ENCODE measurements at places on chromosomes 13 and 19.

- DNase-seq = no peak
Observed at GRCh38 chr19:40081411-40081810, 9.3 kb downstream of the ZNF780A start.

DNA sequence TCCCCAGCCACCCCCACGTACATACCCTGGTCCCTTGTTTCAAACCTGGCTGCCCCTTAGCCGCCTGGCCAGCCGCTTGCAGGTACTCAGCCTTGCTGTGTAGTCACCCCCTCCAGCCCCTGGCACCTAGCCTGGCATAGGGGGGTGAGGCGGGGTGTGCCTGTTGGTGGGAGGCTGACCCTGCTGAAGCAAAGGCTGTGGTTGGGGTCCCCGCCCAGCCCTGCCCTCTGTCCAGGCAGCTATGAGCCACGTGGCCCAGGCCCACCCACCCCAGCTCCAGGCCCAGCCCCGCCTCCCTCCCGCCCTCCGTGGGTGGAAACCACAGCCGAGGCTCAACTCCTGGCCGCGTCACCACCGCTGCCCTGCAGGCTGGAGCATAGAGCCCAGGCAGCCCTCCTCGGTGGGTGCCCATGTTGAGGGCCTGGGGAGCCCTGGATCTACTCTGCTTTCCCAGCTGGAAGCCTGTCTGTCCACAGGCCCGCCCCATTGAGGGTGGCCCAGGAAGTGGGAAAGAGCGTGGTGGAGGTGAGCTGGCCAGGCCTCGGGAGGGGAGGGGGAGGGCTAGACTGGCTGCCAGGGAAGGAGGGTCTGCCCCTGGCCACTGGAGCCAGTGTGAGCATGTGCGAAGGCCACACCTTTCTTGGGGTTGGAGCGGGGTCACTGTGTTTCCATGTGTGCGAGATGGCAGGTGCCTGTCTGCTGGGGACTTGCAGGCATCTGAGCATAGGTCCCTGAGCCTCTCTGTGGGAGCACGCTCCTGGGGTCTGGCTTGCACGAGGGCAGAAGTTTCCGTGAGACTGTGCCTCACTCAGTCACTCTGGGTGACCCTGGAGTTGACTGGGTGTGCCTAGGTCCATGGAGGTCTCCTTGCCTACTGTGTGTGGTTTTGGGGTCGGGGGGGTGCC, 31.0 kb downstream of the PAK4 start:
- DNase-seq = peak; percentile 20

DNA sequence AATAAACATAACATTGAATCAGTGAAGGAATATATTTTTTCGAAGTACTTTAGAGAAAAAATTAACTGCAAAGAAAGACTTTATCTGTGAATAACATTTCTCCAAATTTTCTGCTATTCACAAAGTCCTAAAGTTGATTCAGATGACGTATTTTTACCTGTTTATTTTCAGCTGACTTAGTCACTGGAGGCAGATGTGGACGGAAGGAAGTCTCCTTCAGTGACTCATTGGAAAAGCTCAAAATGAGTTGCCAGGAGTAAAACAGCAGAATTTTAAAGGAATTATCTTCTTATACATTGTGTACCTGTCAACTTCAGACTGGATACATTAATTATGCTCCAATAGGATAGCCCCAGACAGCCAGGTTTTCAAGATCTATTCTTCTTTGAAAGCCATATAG, 679.3 kb upstream of the GPC6 start:
- no peak for DNase-seq

GRCh38 chr13:33757713-33758112, 60.2 kb upstream of the RFC3 start:
- DNase-seq = no peak

- DNase-seq = peak; percentile 96
Observed at GRCh38 chr19:47035127-47036096, 13.0 kb downstream of the TMEM160 start.

DNA sequence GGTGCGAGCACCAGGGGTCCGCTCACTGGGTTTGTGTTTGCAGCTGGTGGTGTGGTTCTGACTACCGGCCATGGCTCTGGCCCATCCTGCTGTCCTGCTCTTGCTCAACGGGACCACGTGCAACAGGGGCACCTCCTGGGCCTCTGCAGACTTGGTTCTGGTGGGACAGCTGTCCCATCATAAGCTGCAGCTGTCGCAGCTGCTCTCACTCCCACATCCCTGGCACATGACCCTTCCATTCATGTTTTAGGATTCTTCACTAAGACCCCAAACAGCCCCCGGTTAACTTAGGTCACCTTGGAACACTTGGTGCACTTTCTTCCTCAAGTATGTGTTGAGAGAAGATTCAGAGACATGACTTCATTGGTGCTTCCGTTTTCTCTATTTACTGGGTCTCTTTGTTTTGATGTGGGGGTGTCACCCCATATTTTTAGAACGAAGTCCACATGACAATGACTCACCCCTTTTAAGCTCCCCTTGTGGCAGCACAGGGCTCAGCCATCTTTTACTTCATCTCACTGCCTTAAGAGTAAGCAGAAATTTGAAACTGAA, 68.4 kb upstream of the ARHGEF7 start:
- no peak for DNase-seq

GRCh38 chr13:97125810-97126738, 96.1 kb upstream of the MBNL2 start:
- DNase-seq = peak; percentile 27

DNA sequence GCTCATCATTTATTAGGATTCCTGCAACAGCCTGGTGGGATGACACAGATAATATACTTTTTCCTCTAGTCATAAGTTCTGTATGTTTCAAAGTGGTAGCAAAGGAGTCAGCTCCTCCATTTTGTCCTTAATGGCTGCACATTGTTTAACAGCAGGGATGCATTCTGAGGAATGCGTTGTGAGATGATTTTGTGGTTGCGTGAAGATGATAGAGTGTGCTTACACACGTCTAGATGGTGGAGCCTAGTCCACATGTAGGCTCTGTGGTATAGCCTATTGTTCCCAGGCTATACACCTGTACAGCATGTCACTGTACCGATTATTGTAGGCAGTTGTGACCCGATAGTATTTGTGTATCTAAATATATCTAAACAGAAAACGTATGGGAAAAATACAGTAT, 4.6 kb downstream of the SMARCA4 start:
- DNase-seq = no peak

DNA sequence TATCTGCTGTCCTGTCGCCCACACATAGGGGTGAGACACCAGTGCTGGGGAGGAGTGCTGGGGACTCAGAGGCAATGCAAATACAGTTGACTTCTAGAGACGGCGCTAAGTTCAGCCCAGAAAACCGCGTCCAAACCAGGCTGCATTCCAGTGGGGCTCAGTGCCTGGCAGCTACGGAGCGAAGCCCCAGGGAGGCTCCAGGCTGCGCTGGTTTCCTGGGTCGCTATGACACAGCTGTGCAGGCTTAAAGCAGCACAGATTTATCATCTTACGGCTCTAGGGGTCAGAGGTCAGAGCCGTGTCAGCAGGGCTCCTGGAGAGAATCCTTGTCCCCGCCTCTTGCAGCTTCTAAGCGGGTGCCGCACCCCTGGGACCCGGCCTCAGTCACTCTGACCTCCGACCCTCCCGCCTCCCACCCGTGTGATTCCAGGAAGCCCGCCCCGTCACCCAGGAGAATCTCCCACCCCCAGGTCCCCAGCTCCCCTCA, 61.6 kb downstream of the ANKRD10 start:
- DNase-seq = no peak

- no peak for DNase-seq
Observed at GRCh38 chr19:14700711-14701375, 11.0 kb downstream of the ZNF333 start.

DNA sequence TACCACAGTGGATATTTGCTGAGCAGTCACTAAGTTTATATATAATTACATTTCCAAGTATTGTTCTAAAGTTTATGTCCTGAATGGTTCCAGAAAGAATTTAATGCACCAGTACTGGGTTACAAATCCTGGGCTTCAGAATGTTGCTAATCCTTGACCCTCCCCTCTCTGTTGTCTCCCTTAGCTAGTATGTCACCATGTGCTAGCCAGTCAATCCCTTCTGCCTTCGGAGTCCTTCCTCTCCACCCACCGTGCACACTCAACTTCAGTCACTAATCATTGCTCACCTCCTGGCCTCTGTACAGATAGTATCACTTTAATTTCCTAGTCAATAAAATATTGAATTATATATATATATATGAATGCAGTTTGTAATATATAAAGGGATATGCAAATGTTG, 7.5 kb downstream of the FAM124A start:
- no peak for DNase-seq

DNA sequence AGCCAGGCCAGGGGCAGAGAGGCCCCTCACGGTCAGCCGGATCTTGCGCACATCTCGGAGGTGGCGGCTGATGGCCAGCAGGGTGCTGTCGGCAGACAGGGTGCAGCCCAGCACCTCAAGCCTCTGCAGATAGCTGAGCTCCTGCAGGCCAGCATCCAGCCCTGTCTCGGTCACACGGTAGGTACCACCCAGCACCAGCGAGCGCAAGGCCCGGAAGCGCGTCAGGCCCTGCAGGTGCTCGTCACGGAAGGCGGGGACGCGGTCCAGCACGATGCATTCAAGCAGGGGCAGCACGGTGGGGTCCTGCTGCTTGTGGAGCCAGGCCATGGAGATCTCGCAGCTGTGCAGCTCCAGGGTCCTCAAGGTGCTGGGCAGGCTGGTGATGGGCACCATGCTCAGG, 7.7 kb downstream of the FBXL12 start:
- DNase-seq = no peak

DNA sequence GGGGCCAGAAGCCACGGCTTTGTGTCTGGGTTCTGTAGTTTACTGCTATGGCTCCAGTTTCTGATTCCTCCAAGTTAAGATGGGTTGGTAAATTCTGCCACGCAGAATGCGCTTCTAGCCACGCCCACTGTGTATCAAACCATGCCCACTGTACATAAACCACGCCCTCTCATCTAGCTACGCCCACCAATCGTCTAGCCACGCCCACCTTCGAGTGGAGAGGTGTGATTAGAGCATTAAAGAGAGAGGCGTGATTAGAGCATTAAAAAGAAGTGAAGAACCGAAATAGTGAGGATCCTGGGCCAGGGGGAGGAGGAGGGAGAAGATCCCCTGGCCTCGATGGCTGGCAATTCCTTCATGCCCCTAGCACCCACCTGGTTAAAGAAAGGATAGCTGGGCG, 43.7 kb upstream of the ADGRE5 start:
- peak; percentile 63 for DNase-seq

- DNase-seq = no peak
Observed at GRCh38 chr13:38850868-38851626, 139.6 kb downstream of the STOML3 start.

DNA sequence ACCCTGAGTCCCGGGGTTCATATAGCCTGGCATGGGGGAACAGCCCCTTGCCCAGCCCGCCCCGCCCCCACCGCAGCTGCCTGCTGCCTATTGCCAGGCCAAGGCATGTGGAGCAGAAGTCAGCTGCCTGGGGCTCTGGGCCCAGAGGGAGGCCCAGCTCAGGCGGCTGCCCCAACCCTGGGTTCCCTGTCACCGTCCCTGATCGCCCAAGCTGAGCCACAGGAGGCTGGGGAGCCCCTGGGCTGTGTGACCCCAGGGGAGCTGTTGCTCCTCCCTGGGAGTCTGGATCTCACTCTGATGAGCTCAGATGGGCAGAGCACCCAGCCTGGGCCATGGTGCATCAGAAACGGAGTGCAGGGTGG, 1.4 kb downstream of the PLIN4 start:
- no peak for DNase-seq

DNA sequence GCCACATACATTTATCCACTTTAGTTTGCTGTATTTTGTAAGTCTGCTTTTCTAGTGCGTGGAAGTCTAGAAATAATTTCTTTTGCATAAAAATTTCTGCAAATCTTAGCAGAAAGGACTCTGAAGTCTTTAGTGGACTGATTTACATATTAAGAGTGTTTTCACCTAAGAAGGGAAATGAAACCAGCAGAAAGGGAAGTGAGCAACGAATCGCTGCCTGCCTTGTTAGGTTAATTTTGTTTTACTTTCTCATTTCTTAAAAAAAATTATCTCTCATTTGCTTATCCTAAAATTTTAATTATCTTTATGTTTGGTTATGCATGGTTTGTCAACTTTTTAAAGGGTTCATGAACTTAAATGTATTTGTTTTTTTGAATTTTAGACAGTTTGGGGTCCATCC, 767 bp upstream of the GPR18 start:
- DNase-seq = peak; percentile 53
